ENCODE measurements at places on chromosomes 5 and 9. TPM values are rescaled to one million over a fixed set of nuclear protein-coding genes. Genes with fewer than 3 reads are reported as not detected.

Gene JAKMIP2
- 0.50 TPM for total RNA-seq

Gene TEX48
- total RNA-seq, result not detected

Gene CCDC192
- not detected for total RNA-seq

Gene RGS7BP
- total RNA-seq, result not detected

Gene C9orf50
- 0.44 TPM for total RNA-seq

Gene SPINK4
- not detected for total RNA-seq

Gene FGF10
- total RNA-seq, result 7.3 TPM
